ENCODE measurements at places on chromosomes 12 and 14.
A peak's percentile ranks its signal among the peaks of the same experiment; 100 is the strongest.

DNA sequence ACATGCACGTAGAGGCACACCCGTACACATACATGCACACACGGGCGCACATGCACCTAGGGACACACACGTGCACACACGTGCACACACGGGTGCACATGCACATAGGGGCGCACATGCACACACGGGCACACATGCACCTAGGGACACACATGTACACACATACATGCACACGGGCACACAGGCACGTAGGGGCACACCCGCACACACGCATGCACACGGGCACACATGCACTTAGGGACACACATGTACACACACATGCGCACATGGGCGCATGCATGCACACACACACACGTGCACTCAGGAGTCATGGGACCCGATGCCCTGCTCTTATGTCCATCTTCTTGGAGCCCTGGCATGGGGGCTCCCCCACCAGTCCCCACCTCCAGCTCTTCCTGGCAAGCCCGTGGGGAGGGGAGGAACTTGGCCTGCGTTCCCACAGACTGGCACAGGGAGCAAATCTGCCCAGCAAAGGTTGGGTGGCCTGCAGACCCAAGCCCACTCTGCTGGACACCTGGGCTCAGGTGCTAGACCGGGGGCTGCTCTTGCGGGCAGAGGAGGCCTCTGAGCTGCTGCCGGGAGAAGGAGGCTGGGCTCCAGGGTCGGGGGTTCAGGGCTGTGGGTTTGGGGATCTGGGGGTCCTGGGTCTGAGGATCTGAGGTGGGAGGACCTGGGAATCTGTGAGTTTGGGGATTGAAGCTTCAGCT is 51.4 kb downstream of the KIF26A start:
- no peak for DNase-seq

- no peak for DNase-seq
These were observed 30.9 kb upstream of the KLRF1 start for GRCh38 chr12:9796346-9796745.

GRCh38 chr14:69107407-69108003 is 45.4 kb downstream of the DCAF5 start:
- no peak for DNase-seq

DNA sequence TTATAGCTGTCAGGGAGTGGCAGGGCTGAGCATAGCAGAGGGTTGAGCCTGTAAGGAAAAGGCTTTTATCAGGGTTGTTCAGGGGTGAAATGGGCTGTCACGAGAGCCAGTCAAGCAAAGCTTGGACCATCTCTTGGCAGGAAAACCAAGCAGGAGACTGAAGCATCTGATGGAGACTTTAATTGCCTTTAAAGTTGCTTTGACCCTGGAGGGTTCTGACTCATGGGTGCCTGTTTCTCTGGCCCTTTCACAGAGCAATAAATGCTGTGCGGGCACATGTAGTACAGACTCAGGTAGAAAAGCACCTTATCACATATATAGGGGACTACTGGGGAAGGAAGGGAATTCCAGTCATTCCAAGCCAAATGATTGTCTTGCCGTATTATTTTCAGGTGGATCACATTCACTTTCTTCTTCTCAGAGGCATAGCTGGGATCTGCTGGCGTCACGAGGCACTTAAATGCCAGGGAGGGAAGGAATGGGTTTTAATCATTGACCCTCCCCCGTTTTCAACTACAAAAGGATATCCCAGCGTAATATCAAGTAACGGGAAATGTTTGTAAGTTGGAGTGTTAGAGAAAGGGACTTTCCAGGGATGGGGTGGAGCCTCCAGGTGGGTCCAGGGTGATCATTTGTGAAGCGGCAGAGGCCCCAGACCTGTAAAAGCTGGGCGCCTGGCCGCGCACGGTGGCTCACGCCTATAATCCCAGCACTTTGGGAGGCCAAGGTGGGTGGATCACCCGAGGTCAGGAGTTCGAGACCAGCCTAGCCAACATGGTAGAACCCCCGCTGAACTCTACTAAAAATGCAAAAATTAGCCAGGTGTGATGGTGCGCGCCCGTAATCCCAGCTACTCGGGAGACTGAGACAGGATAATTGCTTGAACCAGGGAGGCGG is 34.9 kb downstream of the PLEKHD1 start:
- no peak for DNase-seq

DNA sequence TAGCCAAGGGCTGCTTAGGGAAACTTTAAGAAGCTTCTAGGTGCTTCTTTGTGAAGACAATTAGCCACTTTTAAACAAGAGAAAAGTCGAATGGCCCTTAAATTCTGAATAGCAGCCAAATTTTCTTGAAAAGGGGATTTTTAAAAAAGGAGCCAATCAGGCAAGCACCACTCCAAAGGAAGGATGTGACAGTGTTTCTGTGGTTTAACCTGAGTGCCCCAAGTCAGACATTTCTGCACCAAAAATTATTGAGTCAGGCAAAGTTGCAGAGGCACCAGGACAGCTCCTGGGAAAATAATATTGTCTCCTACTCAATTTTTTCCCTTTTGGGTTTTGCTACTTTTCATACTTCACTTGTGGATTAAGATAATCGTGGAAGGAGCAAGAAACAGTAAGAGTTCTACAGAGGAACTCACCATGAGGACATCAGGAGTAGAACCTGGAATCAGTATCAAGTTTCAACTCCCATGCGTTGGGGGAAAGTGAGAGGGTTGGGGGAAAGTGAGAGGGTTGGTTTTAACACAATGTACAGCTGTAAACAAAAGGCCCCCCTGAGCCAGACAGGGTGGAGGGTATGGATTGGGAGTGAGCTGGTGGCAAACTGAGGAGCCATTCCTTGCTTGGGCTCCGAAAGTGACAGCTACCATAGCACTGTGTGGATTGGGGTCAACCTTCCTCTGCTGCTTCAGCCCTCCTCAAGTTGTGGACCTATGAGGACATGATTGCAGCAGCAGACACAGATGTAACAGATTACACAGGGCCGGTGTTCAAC is 90.8 kb downstream of the SLC38A1 start:
- no peak for DNase-seq

- no peak for DNase-seq
These were observed 4.0 kb upstream of the ERP27 start for GRCh38 chr12:14942196-14942931.

GRCh38 chr12:114165921-114166320 is 199.8 kb upstream of the RBM19 start:
- no peak for DNase-seq

- no peak for DNase-seq
These were observed 82.2 kb downstream of the ADCK1 start for GRCh38 chr14:77882098-77882497.

DNA sequence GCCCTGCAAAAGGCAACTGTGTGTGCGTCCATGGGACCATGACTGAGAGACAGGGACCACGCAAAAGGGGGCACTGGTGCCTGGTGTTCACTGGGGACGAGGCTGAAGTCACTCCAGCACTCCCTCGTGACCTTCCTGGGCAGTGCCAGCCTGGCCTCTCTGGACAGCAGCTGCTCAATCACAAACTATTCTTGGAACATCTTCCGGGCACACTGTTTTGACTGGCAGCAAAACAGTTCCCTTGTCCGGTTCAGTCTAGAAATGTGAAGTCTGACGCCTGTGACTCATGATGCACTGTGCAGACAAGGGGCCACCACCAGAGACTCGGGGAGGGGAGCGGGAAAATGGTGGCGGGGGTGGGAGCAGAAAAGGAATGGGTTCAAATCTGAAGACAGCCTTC is 20.8 kb downstream of the SNRNP35 start:
- DNase-seq = no peak

- peak; percentile 16 for DNase-seq
These were observed 32.6 kb upstream of the CD9 start for GRCh38 chr12:6167327-6168280.

GRCh38 chr14:96058576-96059200 is 19.5 kb downstream of the C14orf132 start:
- DNase-seq = no peak

GRCh38 chr14:57066887-57067513 is 201.7 kb downstream of the EXOC5 start:
- no peak for DNase-seq

GRCh38 chr14:56524971-56525677 is 54.5 kb upstream of the TMEM260 start:
- DNase-seq = no peak

DNA sequence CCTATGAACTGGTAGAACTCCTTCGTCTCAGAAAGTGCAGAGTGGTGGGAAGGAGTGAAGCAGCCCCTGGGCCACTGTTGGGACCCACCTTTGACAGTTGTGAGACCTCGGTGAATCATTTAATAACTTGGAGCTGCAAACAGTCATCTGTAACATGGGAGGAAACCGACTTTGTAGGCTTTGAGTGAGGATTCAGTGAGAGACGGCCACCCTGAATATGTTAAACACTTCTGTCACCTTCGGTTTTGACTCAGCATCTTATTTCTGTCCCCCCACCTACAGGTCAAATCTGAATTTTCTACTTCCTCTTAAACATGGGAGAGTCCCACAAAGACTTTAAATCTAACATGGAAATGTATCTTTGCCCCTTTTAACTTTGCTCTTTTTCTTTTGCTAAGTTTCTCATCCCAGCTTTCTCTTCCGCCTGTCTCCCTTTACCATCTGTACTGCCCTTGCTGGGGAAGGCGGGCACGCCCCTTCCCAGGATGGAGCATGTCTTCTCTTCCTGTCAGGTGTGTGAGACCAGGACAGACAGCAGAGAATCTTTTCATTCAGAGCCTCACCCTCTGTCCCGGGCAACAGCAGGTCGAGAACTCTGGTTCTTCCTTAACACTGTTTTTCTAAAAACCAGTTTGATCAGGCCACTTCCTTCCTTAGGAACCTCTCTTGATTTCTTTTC is 37.1 kb downstream of the ZC3H14 start:
- no peak for DNase-seq

DNA sequence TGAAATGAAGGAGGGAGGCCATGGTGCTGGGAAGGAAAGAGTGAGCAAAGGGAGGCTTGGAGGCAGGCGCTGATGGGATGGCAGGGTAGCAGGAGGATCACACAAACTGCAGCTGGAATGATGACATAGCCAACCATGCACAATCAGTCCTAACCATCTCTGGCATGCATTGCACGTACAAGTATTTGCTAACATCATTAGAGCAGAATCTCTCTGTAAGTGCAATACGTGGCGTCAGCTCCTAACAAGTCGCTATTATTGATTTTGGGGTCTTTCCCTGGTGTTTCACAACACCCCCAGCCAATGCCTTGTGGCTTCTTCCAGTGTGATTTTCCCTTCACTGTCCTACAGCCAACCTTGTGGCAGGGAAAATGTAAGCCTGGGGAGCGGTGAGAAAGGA is 18.5 kb downstream of the BDKRB1 start:
- DNase-seq = no peak

- no peak for DNase-seq
These were observed 193.7 kb upstream of the PDE3A start for GRCh38 chr12:20174528-20175175.

DNA sequence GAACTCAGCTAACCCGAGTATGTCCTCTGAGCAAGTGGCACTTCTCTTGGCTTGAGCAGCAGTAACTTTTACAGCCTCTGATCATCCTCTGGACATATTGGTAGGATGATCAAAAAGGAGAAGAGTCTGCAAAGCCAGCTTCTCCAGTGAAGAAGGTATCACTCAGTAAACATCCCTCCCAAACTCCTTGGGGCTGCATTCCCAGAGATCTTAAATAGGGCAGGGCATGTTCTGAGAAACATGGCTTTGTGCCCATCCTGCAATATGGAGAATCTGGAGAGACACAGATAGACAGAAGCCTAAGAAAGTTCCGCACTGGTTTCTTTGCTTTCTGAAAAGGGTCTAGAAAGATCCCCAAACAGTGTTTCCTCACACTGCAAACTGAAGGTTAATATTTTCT is 65.4 kb downstream of the RBM19 start:
- DNase-seq = no peak

DNA sequence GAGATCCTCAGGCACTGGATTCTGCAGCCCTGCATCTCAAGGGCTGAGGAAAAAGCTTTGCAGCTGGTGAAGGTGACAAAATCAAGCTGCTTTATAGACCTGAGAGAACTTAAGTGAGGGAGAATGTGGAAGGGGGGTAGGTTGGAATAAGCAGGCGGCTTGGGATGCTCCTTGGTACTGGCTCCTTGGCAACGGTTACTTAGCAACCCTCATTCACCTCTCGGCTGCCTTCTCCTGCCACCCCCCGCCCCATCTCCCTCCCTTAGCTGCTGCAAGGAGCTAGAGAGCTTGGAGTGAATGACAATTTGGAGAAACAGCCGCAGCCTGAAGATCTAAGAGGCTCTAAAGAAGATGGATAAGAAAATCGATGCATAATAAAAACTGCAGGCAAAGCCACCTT is 44.1 kb upstream of the CISTR start:
- no peak for DNase-seq

DNA sequence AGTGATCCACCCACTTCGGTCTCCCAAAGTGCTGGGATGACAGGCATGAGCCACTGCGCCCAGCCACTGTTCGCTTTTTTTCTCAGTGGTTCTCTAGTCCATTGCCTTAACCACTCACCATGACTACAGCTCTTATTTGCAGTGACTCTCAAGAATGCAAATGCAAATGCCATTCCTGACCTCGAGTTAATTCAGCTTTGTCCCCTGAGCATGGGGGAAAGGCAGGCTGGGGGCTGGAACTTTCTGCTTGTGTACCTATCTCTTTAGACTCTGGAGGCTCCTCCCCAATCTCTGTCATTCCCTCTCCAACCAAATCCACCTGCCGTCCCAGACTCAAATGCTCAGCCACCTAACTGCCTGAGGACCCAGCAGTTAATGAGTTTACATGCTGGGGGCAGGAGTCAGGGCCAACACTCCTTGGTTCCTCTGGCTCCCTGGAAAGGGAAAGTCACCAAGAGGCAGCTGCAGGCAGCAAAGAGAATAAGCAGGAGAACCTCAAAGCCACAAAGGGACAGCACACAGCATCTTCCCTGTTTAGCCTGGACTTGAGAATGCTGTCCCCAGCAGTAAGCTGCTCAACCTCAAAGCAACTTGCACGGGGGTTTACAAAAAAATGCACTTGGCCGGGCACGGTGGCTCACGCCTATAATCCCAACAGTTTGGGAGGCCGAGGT is 5.3 kb upstream of the HNF1A start:
- DNase-seq = no peak
